ENCODE measurements at places on chromosomes 6 and 20. TPM values are rescaled to one million over a fixed set of nuclear protein-coding genes. Genes with fewer than 3 reads are reported as not detected.

- DNase-seq, result no peak
These were observed 264.9 kb downstream of the HIVEP2 start for GRCh38 chr6:142679907-142680700.

The CTAGE9 gene
- 0.29 TPM for polyA plus RNA-seq

DNA sequence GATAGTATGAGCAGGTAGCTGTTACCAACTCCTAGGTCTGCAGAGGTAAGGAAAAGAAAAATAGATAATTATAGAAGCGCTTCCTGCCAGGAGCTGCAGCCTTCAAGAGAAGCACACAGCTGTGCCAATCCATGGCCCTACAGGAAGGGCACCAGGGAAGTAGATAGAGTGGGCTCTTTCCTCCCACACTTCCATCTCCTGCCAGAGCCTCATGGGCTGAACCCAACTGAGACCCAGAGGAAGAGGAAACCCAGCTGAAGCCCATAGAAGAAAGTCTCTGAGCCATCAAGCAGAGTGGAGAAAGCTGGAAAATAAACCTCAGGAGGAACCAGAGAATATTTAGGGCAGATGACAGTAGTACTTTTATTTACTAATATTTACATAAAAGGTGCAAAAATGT is 146.7 kb upstream of the ATXN1 start:
- no peak for DNase-seq

GRCh38 chr6:33633462-33634158 is 12.5 kb downstream of the ITPR3 start:
- DNase-seq, result no peak

- no peak for DNase-seq
These were observed 29.0 kb downstream of the CHMP4B start for GRCh38 chr20:33840160-33840559.

DNA sequence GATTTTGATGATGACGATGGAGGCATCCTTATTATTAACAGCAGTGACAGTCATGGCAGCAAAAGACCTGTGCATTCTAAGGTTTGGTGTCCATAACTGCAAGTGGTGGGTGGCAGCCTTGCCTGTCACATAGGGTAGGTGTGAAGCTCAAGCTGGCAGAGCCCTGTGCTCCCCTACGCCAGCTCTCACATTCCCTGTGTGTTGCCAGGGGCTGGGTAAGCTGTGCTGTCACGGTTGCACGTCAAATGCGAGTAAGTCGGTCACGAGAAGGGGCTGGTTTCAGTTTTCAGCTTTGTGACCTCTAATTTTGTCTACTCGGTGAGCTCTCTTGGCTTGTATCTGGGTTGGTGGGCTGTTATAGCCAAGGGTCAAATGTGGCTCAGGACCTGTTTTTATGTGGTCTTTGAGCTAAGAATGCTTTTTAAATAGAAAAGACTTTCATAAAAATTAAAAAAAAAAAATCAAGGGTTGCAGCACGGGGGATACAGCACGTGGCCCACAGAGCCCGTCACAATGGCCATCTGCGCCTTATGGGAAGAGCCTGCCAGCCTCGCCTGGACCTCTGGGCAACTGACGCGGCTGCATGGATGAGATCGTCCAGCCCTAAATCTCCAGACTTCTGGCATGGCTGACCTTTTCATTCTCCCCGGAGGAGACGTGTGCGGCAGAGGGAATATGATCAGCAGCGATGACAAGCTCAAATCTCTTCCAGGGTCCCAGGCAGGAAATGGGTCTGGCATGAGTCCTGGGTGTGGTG is 148.5 kb downstream of the PHACTR3 start:
- no peak for DNase-seq

The TSBP1 gene
- not detected for polyA plus RNA-seq

- no peak for DNase-seq
These were observed 15.3 kb downstream of the IPCEF1 start for GRCh38 chr6:154341336-154341735.
